ENCODE measurements at places on chromosomes 7 and 10.
A peak's percentile ranks its signal among the peaks of the same experiment; 100 is the strongest.

DNA sequence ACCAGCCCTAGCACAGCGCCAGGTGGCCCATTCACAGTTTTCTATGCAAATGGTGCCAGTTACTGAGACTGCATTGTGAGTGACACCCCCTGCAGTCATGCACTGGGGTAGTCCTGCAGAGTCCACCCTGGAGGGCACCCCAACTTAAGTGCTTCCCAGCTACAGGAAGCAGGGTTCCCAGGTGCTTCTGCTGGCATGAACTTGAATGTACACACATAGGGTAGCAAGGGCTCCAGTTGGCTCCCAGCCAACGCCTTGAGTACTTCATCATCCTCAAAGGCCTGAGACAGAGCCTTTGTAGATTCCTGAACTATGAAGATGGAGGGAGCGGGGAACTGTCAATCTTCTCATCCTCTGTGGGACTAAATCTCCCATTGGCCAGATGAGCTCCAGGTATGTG, 11.5 kb upstream of the NPFFR1 start:
- peak; percentile 28 for DNase-seq

DNA sequence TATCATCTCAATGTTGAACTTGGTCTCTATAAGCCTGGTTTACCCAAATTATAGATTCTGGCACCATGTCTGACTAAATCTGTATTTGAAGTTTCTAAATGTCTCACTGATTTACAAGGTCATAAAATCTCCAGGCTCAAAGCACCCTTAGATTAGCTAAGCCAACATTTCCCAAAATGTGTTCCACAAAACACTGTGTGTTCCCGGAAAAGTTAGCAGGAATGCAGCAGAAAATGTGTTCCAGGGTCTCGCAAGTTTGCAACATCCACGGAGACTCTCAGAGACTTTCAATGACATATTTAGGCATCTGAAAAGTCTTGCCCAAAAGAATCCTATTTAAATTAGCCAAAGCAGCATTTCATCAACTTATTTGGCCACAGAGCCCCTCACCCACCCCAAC, 91.9 kb downstream of the SORBS1 start:
- no peak for DNase-seq

- DNase-seq = no peak
These were observed 47.6 kb downstream of the CUX1 start for GRCh38 chr7:101865031-101865430.

DNA sequence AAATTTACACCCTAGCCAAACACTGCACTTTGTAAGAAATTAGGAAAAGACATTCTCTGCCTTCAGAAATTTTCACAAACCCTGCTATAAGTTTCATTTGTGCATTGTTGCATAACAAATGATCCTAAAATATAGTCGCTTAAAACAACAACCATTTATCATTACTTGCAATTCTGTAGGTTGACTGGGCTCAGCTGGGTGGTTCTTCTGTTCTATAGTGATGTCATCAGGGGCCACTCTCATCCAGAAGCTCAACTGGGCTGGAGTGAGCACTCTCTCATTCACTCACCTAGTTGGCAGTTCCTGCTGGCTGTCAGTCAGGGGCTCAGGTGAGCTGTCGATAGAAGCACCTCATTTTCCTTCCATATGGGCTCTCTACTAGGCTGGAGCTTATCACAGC, 20.7 kb upstream of the FGFR2 start:
- DNase-seq = no peak

DNA sequence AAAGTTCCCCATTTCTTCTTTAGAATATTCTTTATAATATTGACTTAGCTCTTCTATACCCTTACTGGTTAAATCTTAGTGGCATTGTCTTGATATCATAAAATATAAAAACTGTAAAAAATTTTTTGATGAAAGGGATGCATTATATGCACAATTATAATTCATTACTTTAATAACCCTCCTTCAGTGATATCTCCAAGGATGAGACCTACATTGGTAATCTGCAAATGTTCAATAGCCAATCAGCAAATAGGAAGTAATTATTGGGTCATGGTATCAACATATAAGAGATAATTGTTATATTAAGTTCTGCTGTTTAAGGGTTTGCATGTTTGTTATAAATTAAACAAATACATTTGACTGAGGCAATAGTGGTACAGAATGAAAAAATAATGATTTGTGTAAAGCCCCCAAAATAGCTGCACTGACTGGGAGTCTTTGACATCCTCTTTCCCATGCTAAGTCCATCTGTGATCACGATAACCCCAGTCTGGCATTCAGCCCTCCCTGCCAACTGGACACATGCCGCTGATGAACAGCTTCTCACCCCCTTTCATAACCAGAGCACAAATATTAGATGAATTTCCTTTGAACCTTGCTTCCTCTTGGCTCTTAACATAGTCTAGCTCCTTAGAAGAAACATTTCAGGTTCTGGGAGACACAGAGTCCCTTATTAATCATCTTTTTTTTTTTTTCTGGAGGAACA, 169.5 kb downstream of the CPED1 start:
- DNase-seq = no peak

- DNase-seq = no peak
These were observed 281.1 kb upstream of the MEOX2 start for GRCh38 chr7:15967551-15967950.

- no peak for DNase-seq
These were observed 19.6 kb downstream of the FRMPD2 start for GRCh38 chr10:48254750-48255512.

Measured in hematopoietic multipotent progenitor cell treated with erythropoietin and hydrocortisone succinate and interleukin-3 and kit ligand, for 8 days (in vitro differentiated cells).